ENCODE measurements at places on chromosomes 2 and 18.

GRCh38 chr2:190791347-190791975, 89.2 kb upstream of the GLS start:
- no peak for DNase-seq

GRCh38 chr2:109402980-109403840, 210.6 kb downstream of the SEPTIN10 start:
- no peak for DNase-seq

DNA sequence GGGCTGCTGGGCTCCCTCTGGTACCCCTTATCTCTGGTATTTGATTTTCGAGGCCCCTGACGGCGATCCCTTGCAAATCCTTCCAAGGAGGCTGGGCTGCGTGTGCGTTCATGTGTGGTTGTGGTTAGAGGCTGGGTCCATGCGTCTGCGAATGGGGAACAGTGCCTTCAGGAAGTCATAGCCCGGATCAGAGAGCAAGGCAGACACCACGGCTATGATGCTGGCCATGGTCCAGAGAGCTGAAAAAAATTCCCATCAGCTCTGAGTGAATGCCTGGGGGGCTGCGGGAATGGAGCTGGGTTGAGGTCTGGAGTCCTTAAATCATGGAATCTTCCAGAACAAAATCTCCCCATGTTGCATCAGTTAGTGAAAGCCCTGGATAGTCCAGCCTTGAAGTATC, 145.5 kb downstream of the ACKR3 start:
- no peak for DNase-seq

DNA sequence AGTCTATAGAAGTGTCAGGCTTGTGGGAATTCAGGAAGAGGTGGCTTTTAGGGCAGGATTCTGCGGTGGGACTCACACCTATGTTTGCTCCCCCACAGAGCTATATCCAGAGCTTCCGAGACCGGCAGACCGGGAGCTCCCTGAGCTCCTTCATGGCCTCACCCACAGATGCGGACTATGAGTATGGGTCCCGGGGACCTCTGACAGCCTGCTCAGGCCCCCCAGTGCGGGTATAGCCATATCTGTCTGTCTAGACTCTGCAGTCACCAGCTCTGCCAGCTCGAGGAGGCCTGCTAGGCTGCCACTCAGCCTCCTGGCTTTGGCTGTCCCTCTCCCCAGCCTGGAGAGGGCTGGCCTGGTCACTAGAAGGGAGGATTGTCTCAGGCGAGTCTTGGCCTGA, 5.8 kb downstream of the TMEM198 start:
- no peak for DNase-seq

DNA sequence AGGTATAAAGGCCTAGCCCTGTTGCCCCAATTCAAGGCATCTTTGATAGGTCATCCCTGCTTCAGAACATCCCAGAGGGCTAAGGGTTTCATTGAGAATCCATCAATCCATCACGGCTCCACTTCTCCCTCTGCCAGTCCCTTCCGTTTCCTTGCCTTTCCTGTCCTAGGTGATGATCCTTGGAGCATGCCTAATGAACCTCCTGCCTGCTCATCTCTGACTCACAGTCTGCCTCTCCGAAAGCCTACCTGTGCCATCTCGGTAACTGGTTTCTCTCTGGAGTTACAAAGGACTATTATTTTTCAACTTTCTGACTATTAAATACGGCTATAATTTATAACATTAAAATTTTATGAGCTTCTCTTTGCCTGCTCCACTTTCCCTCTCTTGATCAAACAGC, 36.7 kb upstream of the OSBPL6 start:
- no peak for DNase-seq

DNA sequence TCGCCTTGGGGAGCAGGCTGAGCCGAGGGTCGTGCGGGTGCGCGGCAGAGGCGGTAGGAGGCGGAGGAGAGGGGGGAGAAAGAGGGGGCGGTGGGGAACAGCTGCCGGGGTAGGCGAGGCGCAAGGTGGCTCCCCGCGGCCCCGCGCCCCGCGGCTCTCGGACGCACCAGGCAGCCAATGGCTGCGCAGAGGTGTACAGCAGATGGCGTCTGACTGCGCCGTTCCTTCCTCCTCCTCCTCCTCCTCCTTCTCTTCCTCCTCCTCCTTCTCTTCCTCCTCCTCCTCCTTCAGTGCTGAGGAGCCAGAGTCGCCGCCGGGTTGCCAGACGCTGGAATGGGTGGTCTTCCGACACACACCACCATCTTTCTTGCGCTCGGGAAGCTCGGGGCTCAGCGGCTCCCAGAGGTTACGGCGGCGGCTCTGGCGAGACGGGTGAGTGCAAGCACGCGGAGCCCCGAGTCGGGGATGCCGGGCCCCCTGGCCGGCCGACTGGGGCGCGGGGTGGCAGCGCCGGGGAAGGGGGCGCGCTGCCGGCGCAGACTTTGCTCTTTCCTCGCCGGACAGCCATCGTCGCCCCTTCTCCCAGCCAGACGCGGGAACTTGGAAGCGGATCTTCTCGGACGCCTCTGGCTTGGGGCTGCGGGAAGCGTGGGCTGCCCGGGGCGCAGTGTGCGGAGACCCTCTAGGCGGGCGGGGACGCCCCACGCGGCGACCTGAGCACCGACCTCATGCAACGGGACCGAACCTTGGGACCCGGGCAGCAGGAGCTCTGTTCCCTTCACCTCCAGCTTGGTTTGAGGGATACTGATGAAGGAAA, at the start of gene THSD7B:
Gene THSD7B (plus strand): TSS at position 290 of the 817 bp plus-strand sequence. CDS start 116,634 bp downstream, outside the sequence.
- no peak for DNase-seq

- DNase-seq: no peak
These were observed 87.3 kb downstream of the DOCK10 start for GRCh38 chr2:224954980-224955379.

- DNase-seq: no peak
These were observed 24.4 kb upstream of the AGFG1 start for GRCh38 chr2:227447606-227448005.

GRCh38 chr2:64203131-64203857, 59.1 kb upstream of the PELI1 start:
- no peak for DNase-seq

- DNase-seq: no peak
These were observed 31.3 kb downstream of the ACKR3 start for GRCh38 chr2:236600892-236601291.

DNA sequence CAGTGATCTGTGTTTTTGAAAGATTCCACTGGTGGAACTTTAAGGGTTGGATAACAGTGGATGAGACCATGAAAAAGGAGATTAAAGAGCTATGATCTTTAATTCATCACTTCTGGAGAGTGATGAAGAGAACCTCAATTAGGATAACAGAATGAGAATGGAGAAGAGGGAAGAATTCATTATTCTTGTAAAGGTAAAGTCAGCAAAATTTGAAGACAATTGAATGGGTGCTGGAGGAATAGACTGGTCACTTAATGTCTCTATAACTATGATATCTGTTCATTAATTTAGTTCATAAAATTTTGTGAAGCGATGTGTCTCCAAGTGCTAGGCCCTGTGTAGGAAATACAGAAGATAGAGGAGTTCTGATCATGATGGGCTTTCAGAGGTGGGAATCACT, 1013.2 kb upstream of the FANCL start:
- no peak for DNase-seq

- no peak for DNase-seq
These were observed 15.5 kb upstream of the DUSP19 start for GRCh38 chr2:183063083-183063482.

DNA sequence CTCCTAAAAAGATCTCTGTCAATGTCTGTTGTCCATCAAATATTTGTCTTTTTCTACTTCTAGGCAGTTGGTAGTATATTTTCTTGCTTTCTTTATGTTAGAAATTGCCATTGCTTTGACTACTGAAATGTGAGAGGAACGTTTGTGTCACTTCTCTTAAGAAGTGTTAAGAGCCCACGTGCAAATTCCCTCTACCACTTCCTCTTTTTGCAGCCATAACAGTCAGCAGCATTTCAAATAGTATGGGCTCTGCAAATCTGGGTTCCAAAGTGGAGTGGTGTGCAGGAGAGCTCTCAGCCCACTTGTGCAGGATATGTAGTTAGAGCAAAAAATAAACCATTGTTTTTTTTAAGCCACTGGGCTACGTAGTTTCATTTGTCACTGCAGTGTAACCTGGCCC, 314.0 kb downstream of the MEIS1 start:
- no peak for DNase-seq

GRCh38 chr2:236612737-236613136, 43.1 kb downstream of the ACKR3 start:
- no peak for DNase-seq

- no peak for DNase-seq
These were observed 10.6 kb upstream of the SLC66A3 start for GRCh38 chr2:11144738-11145079.

DNA sequence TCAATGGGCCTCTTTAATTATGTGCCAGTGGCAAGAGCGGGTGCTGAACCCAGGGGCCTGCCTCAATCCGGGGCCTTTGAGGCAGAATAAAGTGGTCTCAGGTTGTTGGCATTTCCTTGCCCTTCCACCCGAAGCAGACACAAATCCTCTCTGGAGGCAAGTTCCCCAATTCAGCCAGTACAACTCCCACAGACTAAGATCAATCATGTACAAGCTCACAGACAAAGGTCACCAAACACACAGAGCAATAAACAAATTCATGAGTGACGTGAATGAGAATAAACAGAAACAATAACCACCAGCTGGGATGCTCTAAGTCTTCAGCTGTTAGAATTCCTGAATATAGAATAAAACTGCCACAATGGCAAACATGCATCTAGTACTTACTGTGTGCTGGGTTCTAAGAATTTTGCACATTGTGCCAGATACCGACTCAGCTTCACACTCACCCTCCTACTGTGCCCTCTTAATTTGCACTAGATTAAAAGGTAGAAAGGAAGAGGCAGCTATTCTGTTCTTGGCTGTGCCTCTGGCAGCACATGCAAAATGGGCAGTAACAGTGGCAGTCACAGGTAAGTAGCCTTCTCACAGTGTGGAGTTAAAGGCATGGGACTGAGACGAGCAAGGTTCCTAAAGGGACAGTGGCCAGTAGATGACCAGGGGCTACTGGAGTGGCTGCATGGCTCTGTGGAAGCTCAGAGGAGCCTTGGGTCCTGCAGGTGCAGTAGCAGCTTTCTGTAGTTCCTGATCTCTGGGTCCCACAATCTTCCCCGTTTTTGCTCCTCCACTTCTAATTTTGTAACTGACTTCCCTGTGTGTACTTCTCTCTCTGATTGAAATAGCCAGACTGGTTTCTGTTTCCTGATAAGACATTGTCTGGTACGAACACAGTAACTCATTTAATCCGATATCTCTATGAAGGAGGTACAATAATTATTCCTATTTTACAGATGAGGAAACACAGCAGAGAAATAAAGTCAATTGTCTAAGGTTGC, 34.6 kb upstream of the IL1B start:
- no peak for DNase-seq

DNA sequence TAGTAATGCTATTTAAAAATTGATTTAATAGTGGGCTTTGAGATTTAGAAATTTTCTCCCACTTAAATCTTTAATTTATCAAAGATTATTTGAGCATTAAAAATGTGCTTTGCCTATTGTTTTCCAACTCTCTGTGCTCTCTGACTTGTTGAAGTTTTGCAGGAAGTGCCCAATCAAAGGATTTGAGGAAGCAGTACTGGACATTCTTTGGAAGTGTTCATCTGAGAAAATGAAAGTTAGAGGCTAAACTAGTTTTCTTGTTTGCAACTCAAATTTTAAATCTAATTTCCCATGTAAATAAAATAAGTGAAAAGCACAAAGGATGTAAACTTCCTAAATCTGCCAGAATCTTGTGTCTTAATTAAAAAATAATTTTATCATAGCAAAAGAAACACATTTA, 89.1 kb downstream of the CAMKMT start:
- DNase-seq: no peak

- no peak for DNase-seq
These were observed 209.0 kb downstream of the CAMKMT start for GRCh38 chr2:44570777-44571176.

GRCh38 chr2:100610381-100610831, 47.6 kb downstream of the PDCL3 start:
- peak; percentile 4 for DNase-seq

DNA sequence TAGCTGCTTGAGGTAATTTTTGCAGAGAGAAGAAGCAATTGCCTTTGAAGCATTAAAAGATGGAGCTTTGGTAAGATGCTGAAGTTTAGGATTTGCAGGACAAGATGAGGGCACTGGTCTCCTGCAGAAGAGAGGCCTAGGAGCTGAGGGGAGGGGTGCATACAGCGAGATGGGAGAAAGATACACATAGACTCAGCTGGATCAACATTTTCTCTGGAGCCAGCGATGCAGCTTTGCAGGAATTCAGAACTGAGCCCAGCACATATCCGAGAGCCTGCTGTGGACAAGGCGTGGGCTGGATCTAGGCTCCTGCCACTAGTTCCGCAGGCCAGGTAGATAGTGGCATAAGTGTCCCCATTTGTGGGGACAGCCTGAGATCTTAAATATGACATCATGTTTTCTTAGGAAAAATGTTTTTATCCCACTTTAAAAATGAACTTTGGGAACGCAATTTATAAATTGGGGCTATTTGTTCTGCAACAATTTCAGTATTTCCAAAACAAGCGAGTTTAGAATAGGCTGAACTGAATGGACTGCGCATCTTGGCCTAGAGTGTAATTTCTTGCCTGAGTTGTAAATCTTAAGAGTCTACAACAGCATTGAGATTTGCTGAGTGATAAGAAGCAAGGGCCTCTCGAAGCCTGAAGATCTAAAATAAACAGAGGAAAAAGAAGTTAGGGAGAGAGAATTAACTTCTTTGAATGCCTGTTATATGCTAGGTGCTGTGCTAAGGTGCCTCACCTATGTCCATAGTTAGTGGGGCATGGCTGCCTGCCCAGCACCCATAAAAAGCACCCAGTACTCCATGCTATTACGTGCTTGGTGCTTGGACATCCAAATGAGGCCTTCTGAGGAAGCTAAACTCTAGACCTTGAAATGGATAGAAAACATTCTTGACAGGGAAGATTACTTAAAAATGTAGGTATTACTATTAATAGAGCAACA, 17.3 kb downstream of the GRHL1 start:
- no peak for DNase-seq

DNA sequence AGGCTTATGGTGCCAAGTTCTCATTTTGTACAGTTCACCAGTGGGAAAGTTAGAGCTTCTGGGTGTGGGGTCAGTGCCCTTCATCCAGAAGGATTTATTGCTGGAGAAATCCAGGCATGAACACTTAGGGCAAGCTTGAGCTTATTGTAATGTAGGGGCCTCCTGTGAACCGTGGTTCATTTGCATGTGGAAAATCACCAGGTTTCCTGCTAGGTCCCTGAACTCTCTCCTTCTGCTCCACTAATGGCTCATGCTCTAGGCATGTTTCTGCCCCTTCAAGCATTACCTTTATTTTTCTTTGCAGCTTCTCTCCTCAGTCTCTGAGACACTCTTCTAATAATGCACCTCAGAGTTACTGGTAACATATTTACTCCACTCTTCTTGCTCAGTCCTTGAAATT, 79.3 kb upstream of the FAM98A start:
- DNase-seq: no peak

DNA sequence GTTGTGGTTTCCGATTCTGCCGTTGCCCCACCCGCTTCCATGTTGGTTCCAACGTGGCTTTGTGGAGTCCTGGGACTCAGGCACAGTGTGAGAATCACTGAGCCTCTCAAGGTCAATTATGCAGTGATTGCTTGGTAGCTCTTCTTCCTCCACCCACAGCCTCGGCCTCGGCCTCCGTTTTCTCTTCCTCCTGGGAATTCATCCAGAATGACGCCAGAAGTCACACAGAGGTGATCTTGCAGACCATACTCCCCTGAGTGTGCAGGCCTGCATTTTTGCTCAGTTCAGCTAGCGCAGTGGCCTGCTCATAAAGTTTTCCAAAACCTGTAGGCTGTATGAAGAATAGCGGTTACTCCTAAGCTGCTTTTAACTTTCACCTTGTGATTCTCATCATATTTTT, 273.3 kb downstream of the GBX2 start:
- DNase-seq: no peak

All from NCI-H1048 (cell line).